Activated CD4-positive, alpha-beta T cell treated with anti-CD3 and anti-CD28 coated beads, Interleukin-2, amount 50 U/mL, for 48 hours (primary cell): ENCODE measurements at places on chromosomes 13 and 19.

DNA sequence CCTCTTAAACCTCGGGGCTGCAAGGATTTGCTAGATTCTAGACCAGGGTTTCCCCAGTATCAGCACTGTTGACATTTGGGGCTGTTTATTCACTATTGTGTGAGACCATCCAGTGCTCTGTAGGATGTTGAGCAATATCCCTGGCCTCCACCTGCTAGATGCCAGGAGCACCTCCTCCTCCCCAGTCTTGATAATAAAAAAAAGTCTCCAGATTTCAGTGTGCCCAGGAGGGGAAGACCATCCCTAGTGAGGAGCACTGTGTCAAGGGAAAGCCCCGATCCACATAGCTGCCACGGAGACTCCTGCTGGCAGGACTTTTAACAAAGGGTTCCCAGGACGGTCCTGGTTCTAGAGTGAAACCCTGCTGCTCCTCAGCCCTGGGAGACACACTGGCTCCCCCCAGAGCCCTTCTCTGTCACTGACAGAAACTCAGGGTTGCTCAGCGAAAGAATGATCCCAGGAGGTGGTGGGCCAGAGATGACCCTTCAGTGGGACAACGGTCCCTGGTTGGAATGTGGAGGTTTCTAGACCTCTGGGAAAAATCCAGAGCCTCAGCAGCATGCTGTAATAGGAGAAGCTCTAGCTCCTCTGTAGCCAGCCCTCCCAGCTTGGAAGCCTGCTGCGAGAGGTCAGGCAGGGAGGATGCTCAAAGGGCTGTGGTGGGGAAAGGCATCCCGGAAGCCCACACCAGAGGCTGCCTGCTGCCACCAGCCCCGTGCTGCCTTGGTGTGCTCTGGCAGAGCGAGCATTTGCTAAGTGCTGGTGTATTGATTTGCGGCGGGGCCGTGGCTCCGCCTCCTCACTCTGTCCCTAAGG lies 20.3 kb downstream of the LYL1 start:
- no peak for DNase-seq

GRCh38 chr13:37381502-37381901 lies 217.1 kb downstream of the POSTN start:
- no peak for DNase-seq

DNA sequence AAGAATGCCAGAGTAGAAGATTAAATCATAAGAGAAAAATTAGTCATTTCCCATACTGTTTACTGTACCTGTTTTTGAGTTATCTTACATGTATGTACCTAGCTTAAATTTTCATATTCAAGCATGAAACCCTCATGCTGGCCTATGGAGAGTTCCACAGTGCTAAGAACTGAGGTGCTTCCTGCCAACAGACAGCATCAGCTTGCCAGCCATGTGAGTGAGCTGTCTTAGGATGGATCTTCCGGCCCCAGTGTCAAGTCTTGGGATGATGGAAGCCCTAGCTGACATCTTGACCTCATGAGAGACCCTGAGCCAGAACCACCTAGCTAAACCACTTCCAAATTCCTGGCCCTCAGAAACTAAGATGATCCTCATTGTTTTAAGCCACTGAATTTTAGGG lies 90.1 kb downstream of the SERP2 start:
- DNase-seq = no peak

DNA sequence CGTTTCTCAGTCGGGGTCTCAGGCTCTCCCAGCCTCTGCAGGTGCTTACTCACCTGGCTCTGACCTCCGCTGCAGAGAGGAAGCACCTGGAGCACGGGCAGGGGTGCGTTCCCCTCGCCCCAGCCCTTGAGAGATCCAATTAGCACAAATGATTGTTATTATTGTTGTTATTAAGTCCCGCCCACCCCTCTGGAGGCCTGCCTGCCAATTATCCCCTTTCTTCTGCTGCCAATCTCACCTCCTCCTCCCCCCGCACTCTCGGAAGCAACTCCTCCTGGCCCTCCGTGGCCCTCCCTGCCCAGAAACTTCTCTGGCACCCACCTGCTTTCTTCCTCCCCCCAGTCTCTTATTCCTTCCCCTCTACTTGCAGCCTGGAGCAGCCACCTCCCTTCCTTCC lies 8.8 kb downstream of the ZNF787 start:
- DNase-seq = no peak

DNA sequence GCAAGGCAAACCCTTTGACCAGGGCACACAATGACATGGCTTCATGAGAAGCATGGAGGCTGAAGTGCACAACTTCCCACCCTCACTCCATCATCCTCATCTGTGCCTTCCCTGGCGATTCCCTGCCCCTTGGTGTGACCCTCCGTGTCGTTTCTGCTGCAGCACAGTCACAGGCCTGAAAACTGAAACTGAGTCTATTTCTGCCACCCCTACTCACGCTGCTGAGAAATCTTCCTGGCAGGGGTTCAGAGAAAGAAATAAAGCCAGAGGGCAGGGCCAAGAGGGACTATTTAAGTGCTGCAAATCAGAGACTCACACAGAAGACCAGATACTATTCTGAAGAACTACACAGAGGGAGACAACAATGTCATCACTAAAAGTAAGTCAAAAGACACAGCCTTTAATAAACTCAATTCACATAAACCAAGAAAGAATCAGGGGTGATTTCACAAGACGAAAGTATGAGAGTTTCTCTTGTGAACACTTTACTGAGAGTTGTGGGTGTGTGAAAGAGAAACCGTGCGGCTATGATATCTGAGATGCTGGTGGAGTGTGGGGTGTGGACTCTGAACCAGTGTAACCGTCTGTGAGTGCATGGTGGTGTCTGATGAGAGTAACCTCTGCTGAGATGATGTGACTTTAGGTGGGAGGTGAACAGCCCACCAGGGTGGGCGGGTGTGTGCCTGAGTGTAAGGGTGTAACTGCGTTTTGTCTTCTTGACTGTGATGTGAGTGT lies 23.5 kb downstream of the LGALS16 start:
- peak; percentile 60 for DNase-seq

- DNase-seq = no peak
Measured at GRCh38 chr13:59677966-59678814, 485.5 kb downstream of the DIAPH3 start.

GRCh38 chr13:40026741-40027140 lies 371.3 kb downstream of the COG6 start:
- peak; percentile 55 for DNase-seq

- no peak for DNase-seq
Measured at GRCh38 chr13:110363010-110363409, 55.9 kb downstream of the COL4A2 start.

DNA sequence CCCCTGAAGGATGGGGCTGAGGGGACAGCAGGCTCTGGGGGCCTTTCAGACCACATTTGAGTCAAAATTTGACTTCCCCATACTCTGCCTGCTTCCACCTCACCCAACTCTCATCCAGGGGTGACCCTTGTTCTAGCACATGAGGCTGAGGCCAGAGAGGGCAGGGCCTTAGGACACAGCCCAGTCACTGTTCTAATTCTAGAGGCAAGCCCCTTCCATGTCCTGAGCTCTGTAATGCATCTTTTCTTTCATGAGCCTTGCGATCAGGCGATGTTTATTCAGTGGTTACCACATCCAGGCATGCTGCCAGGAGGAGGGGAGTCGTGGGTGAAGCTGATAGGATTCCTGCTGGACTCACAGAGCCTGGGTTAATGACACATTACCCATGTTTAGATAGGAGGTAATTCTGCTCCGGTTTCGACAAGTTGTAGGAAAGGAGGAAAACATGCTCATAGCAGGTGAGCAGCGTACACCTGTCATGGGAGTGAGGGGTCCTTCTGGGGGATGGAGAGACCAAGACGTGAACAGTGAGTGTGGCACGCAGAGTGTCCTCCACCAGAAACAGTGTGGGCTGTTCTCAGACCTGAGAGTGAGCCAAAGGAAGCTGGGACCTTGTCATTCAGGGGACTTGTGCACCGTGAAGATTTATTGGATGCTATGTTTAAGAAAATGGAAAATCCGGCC lies 9.3 kb downstream of the RPS9 start:
- DNase-seq = peak; percentile 32

- DNase-seq = peak; percentile 83
Measured at GRCh38 chr13:113393563-113394338, 29.8 kb upstream of the GRTP1 start.

DNA sequence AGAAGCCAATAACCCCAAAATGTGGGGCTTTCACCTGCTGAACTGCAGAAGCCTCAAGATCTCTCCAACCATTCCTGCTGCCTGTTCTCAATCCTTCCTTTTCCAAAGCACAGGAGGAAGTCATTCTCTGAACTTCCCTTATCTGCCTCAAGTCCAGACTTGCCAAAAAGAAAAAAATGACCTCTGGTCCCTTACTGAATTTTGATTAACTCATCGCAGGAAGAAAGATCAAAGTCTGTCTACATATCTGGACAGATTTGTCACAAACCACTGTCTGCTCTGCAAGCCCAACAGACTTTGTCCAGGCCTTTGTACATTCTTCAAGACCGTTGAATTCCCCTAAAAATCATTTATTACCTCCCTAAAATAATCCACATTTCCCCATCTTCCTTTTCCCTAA lies 126.5 kb upstream of the NBEA start:
- DNase-seq = no peak

DNA sequence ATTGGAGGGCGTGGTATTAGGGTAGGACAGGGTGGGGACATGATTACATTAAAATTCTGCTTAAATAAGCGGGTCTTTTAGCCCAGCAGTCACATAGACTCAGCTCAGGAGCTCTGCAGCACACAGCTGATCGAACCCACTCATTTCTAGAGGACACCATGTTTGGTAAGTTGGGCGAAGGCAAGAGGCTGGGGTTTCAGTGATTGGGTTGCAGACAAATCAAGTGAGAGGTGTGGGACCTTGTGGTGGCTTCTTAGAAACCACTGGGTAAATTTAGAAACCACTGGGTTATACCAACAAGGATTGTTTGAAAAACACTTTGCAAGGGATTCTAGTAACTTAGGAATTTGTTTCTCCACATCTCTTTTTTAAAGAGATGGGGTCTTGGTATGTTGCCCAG lies at the start of gene LEUTX:
Gene LEUTX, plus strand, starts transcription at position 92 of the 400 bp plus-strand sequence. Its CDS starts 67 bp downstream, at position 159.
- peak; percentile 6 for DNase-seq

DNA sequence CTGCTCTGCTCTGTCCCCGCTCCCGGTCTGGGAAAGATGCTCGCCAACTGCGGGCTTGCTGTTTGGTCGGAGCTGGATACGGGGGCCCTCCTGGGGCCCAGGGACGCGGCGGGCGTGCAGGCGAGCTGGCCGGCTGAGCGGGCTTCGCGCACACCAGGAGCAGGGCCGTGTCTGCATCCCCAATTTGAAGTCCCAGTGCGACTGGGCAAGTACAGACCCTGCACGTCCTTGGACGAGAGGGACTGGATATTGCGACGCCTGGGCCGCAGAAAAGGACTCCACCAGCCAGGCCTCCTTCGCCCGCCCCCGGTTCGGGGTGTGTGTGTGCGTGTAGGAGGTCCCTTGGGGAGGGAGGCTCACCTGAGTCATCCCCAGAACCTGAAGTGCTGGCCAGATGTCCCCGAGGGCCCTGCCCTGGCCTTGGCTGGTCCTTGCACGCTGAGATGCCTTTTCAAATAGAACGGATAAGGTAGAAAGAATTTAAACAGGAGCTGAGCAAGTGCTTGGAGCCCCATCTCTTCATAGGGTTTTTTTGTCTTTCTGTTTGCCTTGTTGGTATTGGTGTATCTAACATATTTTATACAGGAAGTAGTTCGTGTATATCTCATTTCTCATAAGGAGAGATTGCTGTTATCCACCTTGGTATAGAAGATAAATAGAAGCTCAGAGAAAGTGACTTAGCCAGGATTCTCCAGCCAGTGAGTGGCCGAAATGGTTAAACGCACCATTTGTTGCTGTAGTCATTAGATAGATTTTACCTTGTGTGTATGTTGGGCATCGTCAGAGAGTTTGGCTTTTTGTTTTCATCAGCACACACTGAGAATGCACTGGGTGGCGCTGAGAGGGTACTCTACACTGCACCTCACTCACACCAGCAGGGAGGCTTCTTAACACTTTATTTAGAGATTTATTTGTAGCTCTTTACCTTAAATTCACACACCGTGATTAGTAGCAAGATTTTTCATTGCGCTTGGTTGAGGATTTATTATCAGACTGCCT lies 1.1 kb downstream of the NAXD start:
- DNase-seq = peak; percentile 46

DNA sequence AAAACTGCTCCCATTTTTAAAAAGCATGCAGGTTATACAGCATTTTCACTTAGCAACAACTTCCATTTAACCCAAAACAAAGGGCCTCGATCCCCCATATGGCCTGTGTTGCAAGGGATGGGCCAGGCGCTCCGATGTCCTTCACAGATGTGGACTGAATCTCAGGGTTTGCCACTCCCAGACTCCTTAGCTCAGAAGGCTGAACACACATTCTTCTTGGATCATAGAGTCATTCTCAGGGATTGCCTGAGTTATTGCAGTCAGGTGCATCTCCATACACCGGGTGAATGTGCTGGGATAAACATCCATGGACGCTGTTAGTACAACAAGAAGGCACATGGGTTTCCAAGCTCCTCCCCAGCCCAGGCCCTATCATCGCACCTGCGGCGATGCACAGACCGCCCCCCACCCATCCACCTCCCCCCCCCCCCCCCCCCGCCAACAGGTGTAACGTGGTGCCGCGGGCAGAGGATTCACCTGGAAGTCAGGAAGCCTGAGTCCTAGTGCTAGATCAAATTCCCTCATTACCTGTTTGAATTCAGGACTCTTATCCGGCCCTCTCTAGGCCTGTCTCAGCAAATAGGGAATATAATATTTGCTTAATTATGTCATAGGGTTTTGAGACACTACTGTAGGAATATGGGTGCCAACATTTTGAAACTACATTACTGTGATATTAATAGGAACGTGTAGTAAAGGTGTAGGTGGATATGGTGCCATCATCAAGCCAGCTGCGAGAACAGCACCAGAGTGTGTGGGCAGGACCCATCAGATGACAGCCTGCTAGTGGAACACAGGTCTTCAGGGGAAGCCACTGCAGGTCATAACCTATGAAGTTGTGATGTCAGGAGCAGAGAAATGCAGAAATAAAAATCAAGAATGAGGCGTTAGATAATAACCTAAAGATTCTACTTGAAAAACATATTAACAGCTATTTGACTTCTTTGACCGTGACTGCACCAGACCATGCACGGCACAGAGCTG lies 110.9 kb downstream of the SACS start:
- no peak for DNase-seq

- no peak for DNase-seq
Measured at GRCh38 chr13:95362666-95363065, 61.4 kb upstream of the ABCC4 start.
